ENCODE measurements at places on chromosomes 4 and X.
A peak's percentile ranks its signal among the peaks of the same experiment; 100 is the strongest.

- no peak for DNase-seq
Measured at GRCh38 chr4:101833480-101833879, 43.0 kb downstream of the BANK1 start.

DNA sequence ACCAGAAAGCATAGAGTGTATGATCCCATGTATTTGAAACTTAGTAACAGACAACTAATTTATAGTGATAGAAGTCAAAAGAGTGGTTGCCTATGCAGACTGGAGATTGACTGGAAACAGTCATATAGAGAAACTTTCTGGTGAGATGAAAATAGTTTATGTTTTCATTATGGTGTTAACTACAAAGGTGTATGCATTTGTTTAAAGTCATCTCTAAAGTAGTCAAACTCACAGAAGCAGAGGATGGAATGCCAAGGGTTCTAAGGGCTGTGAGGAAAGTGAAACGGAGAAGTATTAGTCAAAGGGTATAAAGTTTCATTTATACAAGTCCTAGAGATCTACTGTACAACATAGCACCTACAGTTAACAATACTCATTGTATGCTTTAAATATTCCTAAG is 45.8 kb downstream of the ENOX2 start:
- DNase-seq = no peak

GRCh38 chr4:86935853-86936733 is 1.3 kb downstream of the AFF1 start:
- peak; percentile 74 for DNase-seq

DNA sequence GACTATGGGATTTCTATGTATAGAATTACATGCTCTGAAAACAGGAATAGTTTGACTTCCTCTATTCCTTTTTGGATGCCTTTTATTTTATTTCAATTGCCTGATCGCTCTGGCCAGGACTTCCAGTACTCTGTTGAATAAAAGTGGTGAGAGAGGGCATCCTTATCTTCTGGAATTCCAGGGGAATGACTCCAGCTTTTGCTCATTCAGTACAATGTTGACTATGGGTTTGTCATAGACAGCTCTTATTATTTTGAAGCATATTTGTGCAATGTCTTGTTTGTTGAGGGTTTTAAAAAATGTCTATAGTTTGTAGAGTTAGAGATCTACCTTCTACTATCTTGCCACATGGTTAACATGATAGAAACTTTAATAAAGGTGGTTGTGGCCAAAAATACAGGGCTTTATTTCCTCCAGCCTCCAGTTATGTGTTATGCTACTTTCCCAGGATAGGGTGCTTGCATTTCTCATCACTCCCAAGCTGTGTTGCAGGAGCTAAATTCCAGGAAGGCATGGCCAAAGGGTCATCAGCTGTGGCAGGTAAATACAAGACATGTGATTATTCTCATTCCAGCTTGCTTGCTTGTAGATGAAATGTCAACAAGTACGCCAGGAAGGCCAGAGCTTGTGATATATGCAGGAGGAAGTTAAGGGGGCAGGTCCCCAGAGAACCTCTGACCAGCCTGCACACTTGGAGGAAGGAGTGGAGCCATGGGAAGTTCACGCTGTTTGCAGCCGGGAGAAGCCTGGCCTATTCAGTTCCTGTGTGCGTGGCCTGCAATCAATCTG is 142.4 kb upstream of the CPXCR1 start:
- no peak for DNase-seq

DNA sequence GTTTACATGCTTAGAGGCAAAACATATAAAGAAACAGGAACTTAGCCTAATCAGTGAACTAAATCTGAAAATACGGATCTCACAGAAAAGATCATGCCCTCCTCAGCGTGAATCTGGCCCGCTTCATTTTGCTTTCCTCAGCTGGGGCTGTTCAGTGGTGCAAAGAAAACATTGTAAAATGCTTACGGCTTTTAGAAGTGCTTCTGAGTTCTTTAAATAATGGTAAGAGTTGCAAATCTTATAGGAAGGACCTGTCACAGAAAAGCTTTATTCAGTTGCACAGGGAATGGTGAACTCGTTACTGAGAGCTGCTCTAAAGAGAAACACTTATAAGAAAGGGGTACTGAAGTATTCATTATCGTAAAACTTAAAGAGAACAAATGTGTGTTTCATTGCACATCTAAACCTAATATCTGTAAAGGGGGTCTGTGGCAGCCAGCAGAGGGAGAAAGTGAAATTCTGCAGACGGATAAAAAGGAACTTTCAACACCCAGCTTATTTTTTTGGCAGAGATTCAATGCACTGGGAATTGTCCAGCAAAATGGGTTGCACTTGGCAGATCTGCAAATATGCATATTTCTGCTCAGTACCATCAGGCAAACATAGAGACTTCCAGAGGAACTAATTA is 139.2 kb upstream of the ANK2 start:
- DNase-seq = no peak

- DNase-seq = peak; percentile 46
Measured at GRCh38 chr4:39044956-39045826, 13.0 kb upstream of the TMEM156 start.

DNA sequence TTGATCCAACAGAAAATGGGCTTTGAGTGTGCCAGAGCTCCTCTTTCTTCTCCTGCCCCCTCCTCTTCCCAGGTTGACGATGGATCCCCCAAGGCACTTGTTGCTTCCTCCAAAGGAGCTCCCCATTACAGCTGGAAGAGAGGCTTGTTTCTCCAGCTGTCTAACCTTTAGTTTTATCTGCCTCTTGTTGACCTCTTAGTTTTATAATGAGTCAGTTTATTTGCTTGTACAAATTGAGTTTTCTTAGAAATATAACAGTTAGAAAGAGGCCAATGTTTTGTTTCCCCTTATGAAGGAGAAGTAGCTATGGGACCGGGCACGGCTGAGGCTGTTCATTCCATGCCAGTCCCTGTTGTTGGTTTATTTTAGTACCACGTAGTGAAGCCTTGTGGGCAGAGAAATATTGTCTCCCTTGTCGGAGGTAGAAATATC is 158.2 kb downstream of the SPRY1 start:
- DNase-seq = no peak

- no peak for DNase-seq
Measured at GRCh38 chr4:176664964-176665363, 127.8 kb downstream of the VEGFC start.
